ENCODE measurements at places on chromosomes 1 and 21.

GRCh38 chr1:200038981-200039848 is 11.7 kb downstream of the NR5A2 start:
- DNase-seq, result no peak

- no peak for DNase-seq
These were observed 49.1 kb upstream of the ZNF648 start for GRCh38 chr1:182110635-182111034.

DNA sequence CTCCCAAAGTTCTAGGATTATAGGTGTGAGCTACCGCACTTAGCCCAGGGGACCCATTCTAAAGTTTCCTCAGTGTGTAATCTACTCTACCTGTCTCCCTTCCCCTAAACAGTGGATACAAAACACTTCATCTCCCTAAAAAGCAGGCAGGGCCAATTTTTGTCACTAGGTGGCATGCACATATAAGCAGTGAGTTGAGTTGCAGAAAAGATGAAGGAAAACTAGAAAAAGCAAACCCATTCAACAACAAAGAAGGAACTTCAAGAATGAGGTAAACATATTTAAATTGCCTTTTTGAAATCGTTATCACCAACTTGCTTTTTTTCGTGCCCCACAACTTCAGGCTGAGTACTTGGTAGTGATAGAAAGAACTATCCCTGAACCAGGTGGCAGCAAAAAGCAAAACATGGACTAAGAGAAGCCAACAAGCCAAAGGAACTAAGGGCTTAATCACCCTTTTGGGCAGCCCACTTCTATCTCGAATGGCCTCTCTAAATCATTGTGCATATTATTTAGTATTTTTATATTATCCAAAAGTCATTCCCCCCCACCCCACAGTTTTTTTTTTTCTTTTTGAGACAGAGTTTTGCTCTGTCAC is 19.7 kb upstream of the ALDH9A1 start:
- no peak for DNase-seq

DNA sequence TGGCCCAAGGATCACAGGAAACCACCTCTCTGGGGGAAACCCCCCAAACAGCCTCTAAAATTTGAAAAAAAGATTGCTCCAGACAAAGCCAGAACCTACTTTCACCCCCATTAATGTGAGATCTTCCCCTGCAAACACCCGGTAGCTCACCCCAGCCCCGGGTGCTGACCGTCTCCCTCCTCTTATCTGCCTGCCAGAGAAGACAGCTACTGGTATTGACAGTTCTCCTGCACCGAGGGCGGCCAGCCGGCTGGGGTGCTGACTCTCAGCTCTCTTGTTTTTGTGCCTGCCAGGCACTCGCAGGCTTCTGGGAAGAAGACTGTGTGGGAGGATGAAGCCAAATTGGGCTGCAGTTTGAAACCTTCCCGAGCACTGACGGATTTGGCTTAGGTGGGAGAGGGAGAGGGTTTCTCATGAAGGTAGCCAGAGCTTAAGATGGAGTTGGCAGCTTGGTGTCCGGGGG is 48.2 kb downstream of the RASSF5 start:
- DNase-seq, result no peak

DNA sequence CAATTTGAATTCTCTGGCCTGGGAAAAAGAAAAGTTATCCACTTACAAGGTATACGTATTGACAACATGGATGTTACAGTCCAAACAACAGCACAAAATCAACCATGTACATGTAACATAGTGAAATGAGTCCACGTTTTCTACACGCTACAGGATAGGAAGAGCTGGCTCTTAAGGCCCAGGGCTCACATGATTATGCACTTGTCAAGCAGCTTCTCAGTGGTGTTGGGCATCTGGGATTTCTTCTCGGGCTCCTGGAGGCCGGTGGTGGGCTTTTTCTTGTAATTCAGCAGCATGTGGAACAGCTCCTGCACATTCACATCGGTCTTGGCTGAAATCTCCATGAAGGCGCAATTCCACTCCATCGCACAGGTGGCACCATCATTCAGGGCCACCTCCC is 4.0 kb downstream of the DIRAS3 start:
- DNase-seq, result no peak

DNA sequence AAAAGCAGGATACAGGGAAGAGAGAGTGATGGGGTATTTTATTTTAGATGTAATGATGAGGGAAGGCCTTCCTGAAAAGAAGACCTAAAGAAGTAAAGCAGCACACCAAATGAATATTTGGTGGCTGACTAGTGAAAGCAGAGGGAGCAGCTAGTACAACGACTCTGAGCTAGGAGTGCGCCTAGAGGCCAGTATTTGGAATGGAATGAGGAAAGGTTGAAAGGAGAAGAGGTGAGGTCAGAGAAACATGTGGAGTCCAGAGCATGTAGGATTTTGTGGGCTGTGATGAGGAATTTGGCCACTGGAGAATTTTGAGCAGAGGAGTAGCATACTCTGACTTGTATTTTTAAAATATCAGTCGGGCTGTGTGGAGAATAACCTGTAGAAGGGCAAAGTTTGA is 11.8 kb upstream of the RPL5 start:
- DNase-seq, result no peak

- no peak for DNase-seq
These were observed 31.7 kb downstream of the ADAMTS1 start for GRCh38 chr21:26813426-26813998.

DNA sequence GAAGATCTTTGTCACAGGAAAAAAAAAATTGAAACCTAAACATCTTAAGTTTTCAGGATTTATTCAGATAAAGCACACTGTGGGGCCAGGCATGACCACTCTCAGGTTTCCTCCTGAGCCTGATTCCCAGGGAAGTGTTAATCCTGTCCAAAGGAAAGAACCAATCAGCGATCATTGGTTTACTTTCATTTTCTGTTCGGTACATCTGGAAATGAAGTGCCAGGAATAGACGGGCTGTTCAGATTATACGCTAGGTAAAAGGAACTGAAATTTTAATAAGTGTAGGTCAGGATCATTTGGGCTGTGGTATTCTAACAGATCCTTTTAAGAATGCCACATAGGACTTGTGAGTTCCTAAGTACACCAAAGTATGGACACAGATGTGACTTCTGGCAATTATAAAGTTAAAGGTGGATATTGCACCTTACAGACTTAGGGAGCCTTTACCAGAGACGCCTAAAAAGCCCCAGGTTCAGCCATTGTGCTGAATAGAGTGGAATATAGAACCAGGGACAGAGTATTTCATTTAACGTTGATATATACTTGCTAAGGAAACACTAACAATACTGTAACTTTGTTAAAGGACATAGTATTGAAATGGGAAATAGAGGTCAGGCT is 9.3 kb upstream of the CACYBP start:
- no peak for DNase-seq

GRCh38 chr1:44511363-44511762 is 106.3 kb downstream of the RNF220 start:
- no peak for DNase-seq

GRCh38 chr1:20187813-20188454 is 1.6 kb upstream of the PLA2G2C start:
- no peak for DNase-seq

- DNase-seq, result no peak
These were observed 149.0 kb downstream of the ROR1 start for GRCh38 chr1:63922848-63923247.

- DNase-seq, result no peak
These were observed 21.6 kb downstream of the RAVER2 start for GRCh38 chr1:64766429-64766828.

- no peak for DNase-seq
These were observed 410.3 kb downstream of the SRGAP2C start for GRCh38 chr1:121595089-121595488.

DNA sequence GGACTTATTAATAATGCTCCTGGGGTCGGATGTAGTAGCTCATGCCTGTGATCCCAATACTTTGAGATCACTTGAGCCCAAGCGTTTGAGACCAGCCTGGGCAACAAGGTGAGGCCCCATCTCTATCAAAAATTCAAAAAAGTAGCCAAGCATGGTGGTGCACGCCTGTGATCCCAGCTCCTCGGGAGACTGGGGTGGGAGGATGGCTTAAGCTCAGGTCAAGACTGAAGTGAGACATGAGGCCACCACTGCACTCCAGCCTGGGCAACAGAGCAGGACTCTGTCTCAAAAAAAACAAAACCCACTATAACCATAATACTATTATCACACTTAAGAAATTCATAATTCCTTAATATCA is 1.6 kb upstream of the DEGS1 start:
- DNase-seq, result no peak

DNA sequence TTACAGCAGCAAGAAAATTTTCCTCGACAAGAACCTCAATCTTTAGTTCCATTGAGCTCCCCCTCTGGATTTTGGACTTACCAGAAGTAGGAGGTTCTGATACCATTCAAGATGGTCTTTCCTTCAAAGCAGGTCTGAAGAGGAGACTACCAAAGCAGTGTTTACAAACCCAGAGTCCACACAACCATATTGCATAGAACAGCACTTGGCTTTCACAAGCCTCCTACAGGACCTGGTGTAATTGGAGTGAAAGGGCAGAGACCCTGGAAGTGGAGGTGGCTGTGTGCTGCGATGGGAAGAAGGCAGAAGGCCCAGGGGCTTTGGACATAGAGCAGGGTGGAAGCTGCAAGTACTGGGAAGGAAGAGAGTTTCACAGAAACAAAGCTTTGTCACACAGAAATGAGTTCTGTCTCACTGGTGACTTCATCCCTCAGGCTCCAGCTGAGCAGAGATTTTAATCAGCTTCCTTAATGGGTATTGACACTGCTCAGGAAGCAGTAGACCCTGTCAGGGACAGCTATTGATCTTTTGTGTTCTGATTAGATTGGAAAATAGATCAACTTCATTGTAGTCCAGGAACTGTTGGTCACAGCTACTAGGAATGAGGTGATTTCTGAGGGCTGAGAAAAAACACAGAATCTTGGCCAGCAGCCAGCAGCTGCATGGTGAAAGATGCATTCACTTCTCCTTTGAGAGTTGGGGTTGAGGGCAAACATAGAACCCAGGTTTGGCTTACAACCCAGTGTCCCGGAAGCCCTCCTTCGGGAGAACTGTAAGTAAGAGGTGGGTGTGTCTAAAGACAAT is 124.0 kb downstream of the SYT2 start:
- DNase-seq, result no peak

DNA sequence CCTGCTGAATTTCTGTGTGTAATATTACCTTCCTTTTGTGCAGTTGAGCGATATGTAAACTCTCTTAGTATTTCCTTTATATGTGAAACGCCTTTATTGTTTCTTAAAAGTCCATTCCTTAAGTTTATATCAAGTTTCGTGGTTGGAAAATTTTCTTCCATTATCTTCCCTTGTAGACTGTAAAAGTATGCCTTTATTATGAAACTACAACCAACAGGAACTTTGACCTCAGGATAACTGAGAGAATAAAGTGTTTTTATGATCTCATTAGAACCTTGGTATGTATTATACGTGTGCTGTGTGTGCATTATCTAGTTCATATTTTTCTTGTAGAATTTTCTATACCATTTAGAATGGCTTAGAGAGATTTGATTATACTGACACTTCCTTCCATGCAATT is 3.1 kb upstream of the CDC14A start:
- DNase-seq, result no peak

DNA sequence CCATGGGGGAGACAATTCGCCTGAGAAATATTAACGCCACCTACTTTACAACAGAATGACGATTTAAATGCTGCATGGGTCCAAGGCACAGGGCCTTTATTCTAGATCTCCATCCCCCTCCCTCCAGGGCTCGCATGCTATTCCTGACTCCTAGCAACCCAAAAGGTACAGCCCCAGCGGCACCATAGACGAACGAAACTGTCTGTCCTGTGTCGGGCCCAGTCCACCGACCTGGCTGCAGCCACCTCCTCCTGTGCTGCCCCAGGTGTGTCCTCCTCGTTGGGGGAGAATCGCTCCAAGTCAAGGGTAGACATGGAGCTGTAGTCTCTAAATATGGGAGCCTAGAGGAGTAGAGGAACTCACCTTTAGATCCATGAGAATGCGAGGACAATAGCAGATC is 196.5 kb downstream of the TOMM20 start:
- DNase-seq, result no peak

DNA sequence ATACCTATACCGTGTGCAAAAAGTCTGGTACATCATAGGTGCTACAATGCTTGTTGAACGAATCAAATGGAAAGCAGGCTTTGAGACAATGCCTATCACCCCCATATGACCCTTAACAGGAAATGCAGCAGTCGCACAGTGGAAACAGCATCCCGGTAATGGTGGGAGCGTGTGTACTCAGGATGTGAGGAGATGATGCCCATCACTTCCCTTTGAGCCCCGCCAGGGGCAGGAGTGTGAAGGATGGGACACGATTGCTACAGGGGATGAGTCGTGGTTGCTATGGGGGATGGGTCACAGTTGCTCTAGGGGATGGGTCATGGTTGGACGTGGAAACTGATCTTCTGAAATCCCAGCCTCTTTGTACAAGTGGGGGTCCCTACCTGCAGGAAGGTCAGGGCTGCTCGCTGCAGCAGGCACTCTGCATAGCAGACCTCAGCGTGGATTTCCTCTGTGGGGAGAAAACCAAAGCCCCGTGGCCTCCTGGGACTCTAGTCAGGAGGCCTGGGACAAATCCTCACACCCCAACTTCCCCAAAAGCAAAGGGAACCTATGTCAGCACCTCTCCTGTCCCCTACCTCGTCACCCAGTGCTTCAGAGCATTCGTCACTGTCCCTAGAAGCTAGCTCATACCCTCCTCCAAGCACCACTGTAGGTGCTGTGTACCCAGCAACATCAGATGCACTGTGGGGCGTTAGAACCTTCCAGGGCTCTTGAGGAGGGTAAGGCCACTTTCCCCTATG is 19.3 kb downstream of the TTC39A start:
- no peak for DNase-seq

DNA sequence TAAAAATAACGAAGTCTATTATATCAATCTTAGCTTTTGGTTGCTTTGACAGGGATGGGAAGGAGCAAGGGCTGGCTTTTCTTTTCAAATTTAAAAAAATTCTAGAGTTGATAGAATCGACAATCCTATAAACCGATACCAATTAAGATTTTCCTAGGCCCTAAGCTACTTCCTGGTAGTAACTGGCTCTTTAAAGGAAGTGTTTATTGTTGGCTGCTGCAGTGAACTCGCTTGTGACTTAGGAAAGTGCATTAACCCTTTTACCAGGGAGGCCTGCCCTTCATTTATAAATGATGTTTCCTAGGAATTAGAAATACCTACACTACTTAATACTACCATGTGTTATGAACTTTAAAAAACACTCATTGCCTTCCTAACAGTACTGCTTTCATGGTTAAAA is 33.2 kb downstream of the ATP5PF start:
- no peak for DNase-seq

GRCh38 chr21:32131164-32131563 is 147.7 kb downstream of the MIS18A start:
- DNase-seq, result no peak

GRCh38 chr1:234543442-234544086 is 64.6 kb upstream of the TARBP1 start:
- no peak for DNase-seq

- DNase-seq, result no peak
These were observed 36.6 kb upstream of the TMEM52 start for GRCh38 chr1:1955621-1956094.

GRCh38 chr1:96308314-96308713 is 413.3 kb upstream of the PTBP2 start:
- no peak for DNase-seq

DNA sequence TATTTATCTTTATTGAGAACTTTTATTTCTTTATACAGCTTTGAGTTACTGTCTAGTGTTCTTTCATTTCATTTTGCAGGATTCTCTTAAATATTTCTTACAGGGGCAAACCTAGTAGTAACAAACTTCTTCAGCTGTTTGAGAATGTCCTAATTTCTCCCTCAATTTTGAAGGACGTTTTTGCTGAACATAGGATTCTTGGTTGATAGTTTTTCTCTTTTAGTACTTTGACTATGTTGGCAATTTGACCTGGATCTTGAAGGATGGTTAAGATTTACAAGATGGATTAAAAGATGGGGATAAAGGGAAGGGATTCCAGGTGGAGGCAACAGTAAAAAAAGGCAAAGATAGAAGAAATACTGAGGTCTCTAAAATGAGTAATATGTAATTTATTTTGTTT is 38.9 kb downstream of the XPR1 start:
- DNase-seq, result no peak
